ENCODE measurements at places on chromosomes 11 and 22. TPM values are rescaled to one million over a fixed set of nuclear protein-coding genes. Genes with fewer than 3 reads are reported as not detected.

- DNase-seq, result no peak
Measured at GRCh38 chr11:62153087-62153395, 29.2 kb downstream of the INCENP start.

Gene OR8J3
- not detected for total RNA-seq

- no peak for DNase-seq
Measured at GRCh38 chr11:43988040-43988817, 45.8 kb downstream of the C11orf96 start.

DNA sequence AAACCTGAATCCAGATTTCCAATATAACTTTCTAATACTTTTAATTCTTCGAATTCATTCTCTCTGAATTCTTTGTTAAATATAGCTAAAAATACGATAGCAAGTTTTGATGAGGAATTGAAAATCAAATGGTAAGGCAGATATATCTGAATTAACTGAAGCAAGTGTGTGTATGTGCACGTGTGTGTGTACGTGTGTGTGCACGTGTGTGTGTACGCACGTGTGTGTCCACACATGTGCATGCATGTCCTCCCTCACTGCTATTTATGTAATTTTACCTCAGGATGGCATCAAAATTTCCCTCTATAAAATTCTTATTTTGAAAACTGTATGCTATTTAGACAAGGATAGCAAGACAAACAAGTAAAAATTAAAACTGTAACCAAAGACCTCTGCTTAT, 961.3 kb upstream of the CNTN5 start:
- DNase-seq, result no peak

DNA sequence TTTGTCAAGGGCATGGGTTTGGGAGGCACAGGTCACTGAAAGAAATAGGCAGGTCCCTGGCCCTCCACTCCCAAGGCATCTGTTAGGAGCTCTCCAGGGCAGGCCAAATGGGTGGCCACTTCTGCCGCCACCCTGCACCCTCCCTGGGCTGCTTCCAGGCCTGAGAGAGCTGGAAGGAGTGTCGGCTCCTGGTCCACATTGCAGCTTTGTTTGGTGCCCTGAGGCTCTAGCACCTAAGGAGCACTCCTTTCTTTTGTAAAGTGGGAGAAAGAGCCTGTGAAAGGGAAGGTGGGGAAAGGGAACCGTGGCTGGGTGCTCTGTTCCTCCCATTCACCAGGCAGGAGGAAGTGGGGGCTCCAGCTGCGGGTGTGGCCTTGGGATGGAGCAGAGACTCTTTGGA, 12.3 kb upstream of the FGF4 start:
- no peak for DNase-seq

GRCh38 chr11:78532991-78533390, 41.7 kb downstream of the NARS2 start:
- DNase-seq, result no peak

Gene RIMBP3B
- not detected for total RNA-seq

Gene KLHDC7B
- total RNA-seq, result not detected

GRCh38 chr22:49514211-49514610, 313.5 kb downstream of the BRD1 start:
- DNase-seq, result no peak

Gene C22orf23
- not detected for total RNA-seq

- no peak for DNase-seq
Measured at GRCh38 chr11:61961570-61962212, 5.7 kb downstream of the FTH1 start.

DNA sequence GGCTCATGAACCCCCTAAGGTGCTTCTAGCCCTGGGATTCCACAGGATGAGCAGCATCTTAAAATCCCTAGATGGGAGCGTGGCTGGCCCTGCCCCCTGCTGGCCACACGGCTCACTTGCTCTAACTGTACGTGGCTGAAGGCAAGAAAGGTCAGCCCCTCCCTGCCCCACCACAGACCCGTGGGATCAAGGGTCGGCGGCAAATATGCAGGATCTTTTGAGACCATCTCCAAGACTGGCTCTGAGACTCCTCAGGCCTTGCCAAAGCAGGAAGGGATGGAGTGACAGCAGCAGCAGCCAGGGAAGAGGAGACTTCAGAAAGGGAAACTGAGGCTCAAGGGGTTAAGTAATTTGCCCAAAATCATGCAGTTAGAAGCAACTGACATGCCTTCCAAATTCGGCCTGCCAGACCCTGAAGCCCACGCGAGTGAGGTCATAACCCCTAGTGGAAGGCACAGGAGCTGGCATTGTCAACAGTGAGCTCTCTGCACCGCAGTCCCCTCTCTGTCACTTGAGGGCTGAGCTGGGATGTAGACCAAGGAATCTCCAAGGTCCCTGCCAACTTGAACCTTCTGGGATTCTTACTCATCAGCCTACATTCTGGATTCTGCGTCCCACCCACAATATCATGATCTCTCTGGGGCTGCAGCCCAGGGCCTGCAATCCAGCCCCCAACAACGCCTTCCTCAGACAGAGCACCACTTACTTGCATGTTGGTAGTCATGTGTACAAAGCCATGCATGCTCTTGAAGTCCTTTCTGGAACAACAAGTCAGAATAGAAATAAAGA, 31.4 kb downstream of the CREB3L1 start:
- no peak for DNase-seq

Gene FGF19
- total RNA-seq, result not detected

GRCh38 chr11:17781626-17782025, 47.0 kb downstream of the KCNC1 start:
- DNase-seq, result no peak

DNA sequence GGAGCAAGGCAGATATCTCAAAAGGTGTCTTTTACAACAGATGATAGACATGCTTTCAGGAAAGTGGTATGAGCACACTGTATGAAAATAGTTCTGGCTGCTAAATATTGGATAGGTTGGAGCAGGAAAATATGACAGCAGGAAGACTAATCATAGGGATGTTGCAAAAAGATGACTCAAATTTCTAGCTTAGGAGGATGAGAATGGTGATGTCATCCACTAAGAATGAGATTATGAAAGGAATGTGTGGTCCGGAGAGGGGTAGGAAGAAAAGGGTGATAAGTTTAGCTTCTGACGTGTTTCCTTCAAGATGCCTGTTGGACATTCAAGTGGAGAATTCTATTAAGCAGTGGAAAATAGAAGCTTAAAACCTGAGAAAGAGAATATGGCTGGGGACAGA, 46.4 kb downstream of the RCN1 start:
- DNase-seq, result no peak

- DNase-seq, result no peak
Measured at GRCh38 chr11:47967577-47968525, 12.5 kb upstream of the PTPRJ start.

DNA sequence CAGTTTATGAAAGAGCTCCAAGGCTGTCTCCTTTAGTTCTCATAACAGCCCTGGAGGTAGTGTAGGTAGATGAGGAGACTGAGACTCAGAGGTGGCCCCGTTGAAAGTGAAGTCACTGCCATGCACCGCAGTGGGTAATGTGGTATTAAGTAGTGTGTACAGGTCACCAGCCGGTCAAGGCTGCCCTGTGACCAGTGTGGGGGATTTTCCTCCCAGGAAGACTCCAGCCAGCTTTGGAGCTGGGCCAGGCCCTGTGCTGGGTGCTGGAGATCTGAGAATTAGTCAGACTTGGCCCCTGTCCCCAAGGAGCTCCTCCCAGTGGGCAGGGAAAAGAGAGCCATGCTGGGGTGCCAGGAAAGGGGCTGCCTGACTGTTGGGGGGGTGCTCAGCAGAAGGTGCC, 5.3 kb downstream of the OMP start:
- DNase-seq, result peak; percentile 55

Gene CASP4
- 199 TPM for total RNA-seq

- DNase-seq, result no peak
Measured at GRCh38 chr22:40156001-40156516, 21.7 kb upstream of the TNRC6B start.

- DNase-seq, result no peak
Measured at GRCh38 chr11:2964782-2965181, 27.3 kb downstream of the NAP1L4 start.

DNA sequence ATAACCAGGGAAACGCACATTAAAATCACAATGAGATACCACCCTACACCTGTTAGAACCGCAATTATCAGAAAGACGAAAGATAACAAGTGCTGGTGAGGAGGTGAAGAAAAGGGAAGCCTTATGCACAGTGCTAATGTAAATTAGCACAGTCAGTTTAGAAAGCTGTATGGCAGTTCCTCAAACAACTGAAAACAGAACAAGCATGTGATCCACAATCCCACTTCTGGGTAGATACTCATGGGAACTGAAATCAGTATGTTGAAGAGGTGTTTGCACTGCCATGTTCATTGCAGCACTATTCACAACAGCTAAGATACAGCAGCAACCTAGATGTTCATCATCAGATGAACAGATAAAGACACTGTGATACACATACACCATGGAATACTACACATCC, 75.0 kb upstream of the CCND1 start:
- DNase-seq, result no peak

DNA sequence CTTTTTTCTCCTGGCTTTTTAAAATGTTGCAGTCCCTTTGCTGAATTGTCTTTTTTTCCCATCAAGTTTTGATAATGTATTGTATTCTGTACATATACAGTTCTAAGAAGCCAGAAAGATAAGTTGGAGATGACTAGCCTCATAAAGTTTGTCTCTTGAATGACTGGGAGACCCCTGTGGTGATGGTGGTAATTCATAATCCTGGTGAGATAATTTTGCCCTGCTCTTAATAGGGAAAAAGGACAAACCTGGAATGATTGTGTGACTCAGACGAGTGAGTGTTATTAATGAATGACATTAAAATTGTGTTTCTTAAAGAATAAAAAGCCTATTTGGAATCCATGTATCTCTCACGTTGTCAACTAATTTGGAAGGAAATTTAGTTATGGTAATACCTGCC, 1.2 kb downstream of the HIKESHI start:
- DNase-seq, result no peak

DNA sequence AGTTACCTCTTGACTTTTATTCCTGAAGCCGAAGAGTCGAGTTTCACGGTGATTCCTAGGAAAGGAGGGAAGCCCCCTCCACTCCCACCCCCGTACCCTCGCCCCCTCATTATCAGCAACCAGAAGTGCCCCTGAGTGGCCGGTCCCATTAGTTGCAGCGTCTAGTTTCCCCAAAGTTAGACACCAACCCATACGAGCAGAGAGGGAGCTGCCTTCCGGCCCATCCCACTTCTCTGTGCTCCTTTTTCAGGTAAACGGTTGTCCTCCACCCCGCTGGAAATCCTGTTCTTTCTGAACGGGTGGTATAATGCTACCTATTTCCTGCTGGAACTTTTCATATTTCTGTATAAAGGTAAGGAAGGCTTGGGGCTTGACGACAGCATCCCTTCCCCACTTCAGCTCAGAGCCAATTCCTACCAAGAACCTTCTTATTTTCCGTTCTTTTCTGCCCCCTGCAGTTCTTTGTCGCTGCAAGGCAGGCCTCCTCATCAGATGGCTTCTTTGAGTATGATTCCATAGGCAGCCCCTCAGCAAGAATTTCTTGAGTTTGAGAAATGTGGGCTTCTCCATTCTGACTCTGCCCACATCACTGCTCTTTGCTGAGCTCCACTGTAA, 701 bp downstream of the TMEM216 start:
- DNase-seq, result no peak

GRCh38 chr11:113721462-113722066, 15.5 kb upstream of the TMPRSS5 start:
- DNase-seq, result no peak

GRCh38 chr11:94636388-94636949, 69.3 kb downstream of the PIWIL4 start:
- no peak for DNase-seq

Gene KCNJ11
- 2.7 TPM for total RNA-seq

DNA sequence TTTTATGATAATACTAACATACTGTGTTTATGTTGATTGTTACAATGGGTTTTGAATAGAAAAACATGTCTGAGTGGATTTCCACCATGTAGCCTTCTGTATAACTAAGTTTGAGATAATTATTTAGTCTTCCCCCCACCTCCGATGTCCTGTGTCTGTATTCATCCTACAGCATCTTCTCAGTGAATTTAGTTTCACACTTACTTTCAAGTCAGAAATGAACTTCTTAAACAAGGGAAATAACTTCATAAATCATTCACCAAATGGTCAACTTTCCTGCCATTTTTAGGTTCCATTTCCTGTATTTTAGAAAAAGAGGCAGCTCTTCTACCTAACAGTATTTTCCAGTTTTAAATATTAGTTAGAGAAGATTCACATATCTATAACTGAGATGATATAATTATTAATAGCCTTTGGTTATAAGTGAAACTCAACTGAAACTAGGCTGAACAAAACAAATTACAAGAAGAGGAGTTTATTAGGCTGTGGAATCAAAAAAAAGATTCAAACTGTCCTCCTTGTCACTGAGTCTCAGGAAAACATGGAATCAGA, 3.5 kb downstream of the OR51B5 start:
- no peak for DNase-seq

Gene FERMT3
- 47.2 TPM for total RNA-seq

- peak; percentile 38 for DNase-seq
Measured at GRCh38 chr22:41411021-41411851, 29.5 kb downstream of the TEF start.

DNA sequence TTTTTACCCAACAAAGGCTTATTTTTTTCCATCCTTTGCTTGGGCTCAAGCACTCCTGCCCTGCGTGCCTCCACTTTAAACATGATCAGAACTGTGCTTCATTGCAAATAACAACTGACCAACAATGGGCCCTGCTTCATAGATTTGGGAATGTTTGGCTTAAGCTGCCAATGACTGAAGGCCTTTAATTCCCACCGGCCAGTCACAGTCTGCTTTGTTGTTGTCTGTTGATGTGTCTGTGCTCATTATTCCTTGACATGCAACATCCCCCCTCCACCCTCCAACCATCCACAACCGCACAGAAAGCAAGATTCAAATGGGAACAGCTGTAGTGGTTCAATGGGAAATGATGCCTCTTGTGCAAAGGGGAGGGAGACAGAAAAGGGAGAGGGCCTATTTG, 23.0 kb downstream of the PAX6 start:
- no peak for DNase-seq

DNA sequence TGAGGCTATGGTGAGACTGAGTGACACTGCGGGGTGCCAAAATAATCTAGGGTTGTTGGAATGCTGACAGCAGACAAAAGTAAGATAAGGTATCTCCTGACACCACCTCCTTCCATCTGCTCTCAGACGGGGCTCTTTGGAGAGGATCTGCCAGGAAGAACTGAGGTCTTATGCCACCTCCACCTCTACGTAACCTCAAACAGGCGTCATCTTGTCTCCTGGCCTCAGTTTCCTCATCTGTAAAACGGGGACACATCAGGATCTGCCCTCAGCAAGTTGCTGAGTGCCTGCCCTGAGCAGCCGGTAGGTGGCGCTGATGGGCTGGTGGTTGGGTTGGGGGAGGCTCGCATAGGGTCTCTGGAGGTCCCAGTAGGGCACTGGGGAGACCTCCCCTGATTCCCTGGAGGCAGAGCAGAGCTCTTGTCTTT, 1.7 kb upstream of the MYEOV start:
- no peak for DNase-seq

- DNase-seq, result no peak
Measured at GRCh38 chr11:109984634-109985289, 108.4 kb upstream of the ZC3H12C start.

Gene LRP4
- 8.4 TPM for total RNA-seq

Data from thoracic aorta (tissue), 2 donors.